ENCODE measurements at places on chromosomes 2 and 18.

GRCh38 chr2:235603659-235604058 is 109.8 kb downstream of the AGAP1 start:
- DNase-seq, result no peak

GRCh38 chr2:177254433-177255226 is 9.9 kb downstream of the NFE2L2 start:
- DNase-seq, result no peak

GRCh38 chr2:62765619-62766376 is 60.3 kb downstream of the EHBP1 start:
- no peak for DNase-seq

DNA sequence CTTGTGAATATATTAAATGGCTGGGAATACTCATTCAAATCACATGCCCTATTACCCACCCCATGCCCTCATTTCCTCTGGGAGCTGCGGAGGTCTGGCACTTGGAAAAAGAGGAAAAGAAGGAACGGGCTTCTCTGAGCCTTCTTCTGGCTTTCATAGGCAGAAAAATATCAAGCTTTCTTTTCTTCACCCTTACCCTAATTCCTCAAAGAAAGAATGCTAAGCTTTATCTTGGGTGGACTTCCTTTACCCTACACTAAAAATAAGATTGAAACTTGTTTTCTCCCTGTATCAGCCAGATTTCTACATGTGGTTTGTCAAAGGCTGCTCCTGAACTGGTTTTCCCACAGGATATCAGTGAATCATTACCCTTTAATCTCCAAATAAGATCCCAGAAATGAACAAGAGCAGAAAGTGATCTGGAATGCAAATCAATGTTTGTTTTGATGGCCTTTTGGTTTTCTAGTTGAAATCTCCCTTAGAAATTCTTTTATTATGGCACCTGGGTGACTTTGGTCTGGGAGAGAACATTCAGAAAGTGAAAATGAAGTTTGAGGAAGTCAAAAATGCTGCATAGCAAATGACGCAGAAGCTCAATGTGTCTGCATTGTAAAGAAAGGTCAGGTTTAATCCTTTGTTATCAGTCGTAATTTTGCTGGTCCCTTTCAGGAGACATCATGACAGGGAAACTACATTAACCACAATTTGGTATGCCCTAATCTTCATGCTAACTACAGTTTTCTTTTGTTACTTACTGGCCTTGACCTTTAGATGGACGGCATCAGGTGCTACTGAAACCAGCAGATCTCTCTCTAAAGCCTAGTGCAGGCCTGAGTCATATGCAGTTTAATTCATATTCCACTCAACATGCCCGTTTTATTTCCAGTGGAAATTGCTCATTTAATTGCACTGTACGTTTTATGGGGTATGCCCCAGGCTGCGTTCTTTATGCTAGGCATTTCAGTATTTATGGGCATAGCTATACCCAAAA is 46.6 kb upstream of the HNRNPA3 start:
- peak; percentile 21 for DNase-seq

- no peak for DNase-seq
Observed at GRCh38 chr18:24200494-24201290, 61.8 kb downstream of the CABYR start.

DNA sequence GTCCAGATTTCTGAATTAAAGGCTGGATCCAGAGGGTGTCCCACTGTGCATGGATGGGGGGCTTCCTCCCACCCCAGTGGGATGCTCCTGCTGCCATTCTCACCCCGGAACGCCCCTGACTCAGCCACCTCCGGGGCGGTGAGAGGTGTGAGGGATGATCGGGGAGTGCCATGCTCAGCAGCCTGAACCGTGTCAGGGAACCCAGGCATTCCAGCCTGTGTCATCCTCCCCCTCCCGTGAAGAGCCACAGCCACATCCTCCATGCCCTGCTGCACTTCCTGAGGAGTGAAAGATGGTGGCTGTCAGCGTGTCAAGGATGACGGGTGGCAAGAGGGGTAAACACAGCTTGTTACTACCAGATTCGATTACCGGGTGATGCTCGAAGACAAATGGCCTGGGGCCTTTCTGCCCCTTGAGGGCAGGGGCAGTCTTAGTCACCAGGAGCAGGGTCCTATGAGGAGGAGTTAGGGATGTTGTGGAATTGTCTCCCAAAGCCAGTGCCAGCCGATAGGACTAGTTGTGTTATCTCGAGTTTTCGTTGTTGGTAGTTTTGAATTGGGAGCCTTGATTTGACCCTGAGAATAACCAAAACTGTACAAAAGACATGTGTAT is 80.8 kb downstream of the TCF7L1 start:
- DNase-seq, result no peak

DNA sequence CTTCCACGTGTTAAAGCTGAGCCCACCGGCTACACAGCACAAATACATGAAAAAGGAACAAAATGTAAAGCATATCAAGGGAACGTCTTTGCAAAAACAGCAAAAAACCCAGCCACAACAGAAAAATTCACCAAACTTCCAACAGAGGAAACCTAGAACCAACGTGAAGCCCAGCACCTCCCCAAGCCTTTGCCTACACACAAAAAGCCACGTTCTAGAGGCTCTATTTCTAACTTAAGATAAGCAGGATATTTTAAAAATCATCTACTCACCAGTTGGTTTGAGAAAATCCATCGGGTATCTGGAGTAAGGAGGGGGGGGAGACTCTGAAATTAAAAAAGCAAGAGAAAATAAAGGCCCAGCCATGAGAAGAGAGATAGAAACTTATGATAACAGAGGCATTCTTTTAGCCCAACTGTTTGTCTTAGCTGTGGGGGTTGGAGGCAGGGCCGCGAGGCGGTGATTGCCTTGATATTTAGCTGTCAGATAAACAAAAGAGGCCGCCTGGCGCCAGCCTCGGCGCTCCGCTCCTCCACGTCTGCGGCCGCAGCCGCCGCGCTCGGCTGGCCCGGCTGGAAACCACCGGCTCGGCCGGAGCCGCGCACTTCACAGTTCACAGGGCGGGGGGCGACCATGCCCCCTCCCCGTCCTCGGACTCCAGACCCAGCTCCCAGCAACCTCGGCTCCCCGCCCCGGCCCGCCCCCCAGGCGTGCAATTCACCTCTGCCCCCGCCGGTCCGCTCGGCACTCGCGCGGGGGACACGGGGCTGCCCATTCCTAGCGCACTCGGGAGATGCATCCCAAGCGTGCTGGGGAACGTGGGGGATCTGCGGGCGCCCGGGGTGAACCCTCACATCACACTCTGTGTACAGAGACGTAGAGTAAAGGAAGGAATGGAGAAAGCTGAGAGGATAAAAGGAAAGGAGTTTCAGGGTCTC is 2.4 kb downstream of the SMAD7 start:
- peak; percentile 48 for DNase-seq

DNA sequence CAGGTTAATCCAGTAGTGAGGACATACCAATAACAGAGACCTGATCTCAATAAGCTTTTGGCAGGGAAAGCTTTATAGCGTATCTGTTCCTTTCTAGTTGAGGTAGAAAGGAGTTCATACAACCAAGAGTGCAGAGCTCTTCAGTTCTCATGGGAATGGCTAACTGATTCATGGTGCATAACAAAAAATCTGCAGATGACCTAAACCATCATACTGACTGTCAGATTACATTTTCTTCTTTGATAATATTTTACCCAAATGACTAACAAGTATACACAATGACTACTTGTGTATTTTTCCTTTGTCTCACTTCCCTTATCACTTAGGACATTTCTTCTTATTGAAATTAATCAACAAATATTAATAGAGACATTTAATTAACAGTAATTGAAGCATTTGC is 140.0 kb upstream of the SERTAD2 start:
- no peak for DNase-seq

DNA sequence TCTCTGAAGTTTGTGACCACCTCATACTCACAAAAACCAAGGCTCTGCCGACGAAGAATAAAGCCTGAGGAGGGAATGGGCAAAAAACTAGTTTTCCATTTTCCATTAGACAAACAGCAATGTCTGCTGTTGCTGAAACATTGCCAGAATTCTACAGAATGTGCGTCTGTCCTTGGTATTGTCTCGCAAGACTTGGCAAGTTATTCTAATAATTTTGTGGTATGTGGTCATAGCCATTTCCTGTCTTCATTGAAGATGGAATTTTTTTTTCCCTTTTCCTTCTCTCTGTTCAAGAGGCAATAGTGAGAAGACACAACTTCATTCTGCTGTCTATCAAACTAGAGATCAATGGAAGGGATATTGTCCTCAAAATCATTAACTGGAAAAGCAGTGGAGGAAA is 296.1 kb downstream of the RND3 start:
- no peak for DNase-seq

- DNase-seq, result no peak
Observed at GRCh38 chr18:41870191-41870590, 84.8 kb upstream of the PIK3C3 start.

DNA sequence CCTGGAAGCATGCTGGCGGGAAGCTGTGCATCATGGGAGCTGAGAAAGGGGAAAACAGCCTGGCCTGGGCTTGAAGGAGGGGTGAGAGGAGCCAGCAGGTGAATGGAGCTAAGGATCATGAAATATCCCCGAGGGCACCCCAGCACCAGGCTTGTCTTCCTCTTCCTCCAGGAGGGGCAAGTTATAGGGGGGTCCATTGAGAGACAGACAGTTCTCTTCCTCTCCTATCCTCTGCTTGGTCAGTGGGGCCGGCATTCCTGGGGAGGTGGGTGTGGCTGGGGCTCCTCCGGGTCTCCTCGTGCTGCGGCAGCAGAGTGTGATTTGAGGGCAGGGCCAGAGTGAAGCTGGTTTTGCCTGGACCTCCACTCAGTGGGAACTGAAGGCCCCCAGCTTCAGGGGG is 78.9 kb downstream of the LIPG start:
- no peak for DNase-seq

All from T-helper 2 cell treated with Interferon-gamma antibody and Interleukin-4, amounts not matched to agents 5 μg/mL and 100 μg/mL, for 36 hours (primary cell).